ENCODE measurements at places on chromosomes 4 and X. TPM values are rescaled to one million over a fixed set of nuclear protein-coding genes. Genes with fewer than 3 reads are reported as not detected.

The PDE6B gene
- total RNA-seq: 2.6 TPM

The SLC7A11 gene
- total RNA-seq: under 0.01 TPM

The GIMD1 gene
- total RNA-seq: not detected

DNA sequence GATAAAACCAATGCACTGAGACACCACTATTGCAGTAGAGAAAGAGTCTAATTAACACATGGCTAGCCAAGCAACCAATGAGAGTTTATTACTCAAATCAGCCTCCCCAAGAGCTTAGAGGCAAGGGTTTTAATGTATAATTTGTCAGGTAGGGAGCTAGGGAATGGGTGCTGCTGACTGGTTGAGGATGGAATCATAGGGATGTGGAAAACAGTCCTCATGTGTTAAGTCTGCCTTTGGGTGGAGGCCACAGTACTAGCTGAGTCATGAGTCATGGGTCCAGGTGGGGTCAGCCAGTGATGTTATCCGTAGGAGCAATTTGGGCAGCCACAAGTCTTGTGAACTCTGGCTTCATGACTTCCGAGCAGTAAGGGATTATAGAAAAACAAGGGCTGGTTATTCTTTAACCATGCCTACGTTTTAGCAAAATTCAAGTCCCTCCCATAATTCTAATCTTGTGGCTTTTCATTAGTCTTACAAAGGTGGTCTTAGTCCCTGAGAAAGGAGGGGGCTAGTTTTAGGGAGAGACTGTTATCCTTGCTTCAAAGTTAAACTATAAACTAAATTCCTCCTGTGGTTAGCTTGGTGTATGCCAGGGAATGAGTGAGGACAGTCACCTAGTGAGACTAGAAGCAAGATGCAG is 25.1 kb upstream of the PLAC8 start:
- no peaks in the 10 kb centered on the region for H3K4me1 ChIP-seq
- H3K4me3 ChIP-seq: no peak overlapping the region
- DNase-seq: no peak
- no peak overlapping the region for H3K27ac ChIP-seq

DNA sequence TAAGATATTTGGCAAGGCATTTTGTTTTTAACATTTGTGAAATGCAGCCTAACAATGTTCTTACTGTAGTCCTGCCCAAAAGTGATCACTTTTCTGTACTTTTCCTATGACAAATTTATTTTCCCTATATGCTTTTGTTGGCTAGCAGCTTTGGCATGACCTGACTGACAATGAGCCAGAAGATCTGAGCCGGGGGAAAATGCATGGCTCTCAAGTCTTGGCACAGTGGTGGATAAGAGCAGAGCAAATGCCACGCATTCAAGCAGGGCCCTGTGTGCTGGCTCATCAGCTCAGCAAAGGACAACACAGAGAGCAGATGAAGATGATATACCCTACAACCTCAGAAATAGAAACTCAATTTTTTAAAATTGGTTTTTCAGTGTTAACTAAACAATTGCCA is 187.3 kb downstream of the ANAPC10 start:
- H3K36me3 ChIP-seq: no peaks in the 10 kb centered on the region
- no peak overlapping the region for H3K27ac ChIP-seq
- no peak for DNase-seq

GRCh38 chr4:147118528-147118927 is 172.9 kb upstream of the TTC29 start:
- DNase-seq: no peak
- H3K4me1 ChIP-seq: peaks cover 15% of the 10 kb centered on the region
- no peak overlapping the region for H3K4me3 ChIP-seq
- no peaks in the 10 kb centered on the region for H3K36me3 ChIP-seq
- H3K27ac ChIP-seq: peak overlapping the region; percentile 60

All from sigmoid colon (tissue), 7 donors.